ENCODE measurements at places on chromosomes 7 and 10.

DNA sequence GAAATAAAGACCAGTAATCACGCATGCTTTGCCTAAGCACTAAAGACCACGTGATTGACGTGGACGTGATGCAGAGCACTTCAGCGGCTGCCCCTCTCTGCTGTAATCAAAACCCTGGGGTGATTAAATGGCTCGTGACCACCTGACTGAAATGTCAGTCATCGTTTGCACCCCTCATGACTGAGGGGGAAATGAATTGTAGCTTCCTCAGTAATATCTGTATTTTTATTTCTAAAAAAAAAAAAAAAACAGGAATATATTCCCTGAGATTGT is 148.1 kb upstream of the RSU1 start:
- DNase-seq = no peak

DNA sequence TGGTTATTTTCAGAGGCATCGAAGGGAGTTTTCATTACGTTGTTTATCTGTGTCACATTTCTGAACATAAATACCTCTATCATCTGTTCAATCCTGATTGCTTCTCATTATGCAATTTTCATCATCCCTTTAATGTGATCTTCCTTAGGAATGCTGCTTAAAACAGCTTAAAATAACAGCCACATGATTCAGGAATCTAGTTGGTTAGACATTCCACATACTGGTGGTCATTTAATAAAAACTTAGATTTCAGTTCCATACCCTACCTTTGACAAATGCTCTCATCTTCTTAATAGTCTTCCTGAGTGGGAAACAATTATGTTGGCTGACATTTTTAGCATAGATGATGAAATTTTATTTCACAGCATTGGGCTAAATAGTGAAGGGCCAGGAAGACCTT is 191.3 kb upstream of the CDCA7L start:
- DNase-seq = no peak

GRCh38 chr7:4823441-4824119 is 38.2 kb downstream of the PAPOLB start:
- no peak for DNase-seq

GRCh38 chr10:63744060-63744941 is 223.1 kb downstream of the REEP3 start:
- peak; percentile 63 for DNase-seq

DNA sequence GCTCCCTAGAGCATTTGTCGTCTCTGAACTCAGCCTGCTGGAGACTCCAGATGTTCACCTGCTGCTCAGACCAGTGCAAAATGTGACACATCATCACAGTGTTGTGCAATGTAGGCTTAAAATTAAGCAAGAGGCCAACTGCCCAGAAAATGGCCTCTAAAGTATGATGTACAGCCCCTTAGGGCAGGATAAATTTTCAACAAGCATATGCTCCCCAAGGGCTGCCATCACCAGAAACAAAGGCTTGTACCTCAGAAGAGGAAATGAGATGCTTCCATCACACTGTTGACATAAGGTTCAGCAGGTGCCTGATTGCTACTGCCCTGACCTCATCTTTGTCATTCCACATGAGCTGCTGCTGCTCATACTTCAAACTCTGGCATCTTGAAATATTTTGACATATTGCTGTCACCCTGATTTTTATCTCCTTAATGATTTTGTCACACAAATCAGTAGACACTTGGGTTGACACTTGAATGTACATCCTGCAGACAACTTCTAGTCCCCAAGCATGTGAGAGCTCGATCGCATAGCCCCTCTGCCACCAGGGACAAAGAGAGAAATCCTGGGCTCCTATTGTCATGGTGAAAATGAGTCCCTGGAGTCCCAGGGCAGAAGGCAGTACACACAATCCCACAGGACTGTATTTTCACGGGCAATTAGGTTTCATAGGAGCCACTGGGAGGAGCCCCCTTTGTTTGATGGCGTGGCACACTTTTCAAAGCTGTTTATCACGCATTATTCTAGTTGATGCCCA is 219.7 kb upstream of the STK17A start:
- DNase-seq = peak; percentile 12

- DNase-seq = no peak
These were observed 13.8 kb upstream of the PPIF start for GRCh38 chr10:79333513-79333912.

GRCh38 chr7:134016223-134016941 is 110.8 kb upstream of the LRGUK start:
- DNase-seq = peak; percentile 15
